ENCODE measurements at places on chromosomes 12 and 14.

DNA sequence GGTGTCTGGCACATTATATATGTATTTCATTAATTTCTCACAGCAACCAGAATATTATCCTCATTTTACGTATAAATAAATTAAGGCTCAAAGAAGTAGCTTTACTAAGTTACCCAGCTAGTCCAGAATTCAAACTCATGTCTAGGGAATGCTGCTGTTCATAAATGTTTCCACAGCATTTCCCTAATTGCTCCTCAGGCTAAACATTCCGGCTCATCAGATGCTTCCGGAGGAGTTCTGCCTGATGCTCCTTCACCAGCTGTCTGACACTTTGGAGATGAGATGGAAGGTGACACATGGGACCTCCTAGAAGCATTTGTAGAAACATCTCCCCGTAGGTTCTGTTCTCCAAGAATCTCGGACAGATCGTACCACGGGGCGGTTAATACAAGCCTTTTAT, 12.1 kb downstream of the KRT85 start:
- no peak for DNase-seq

DNA sequence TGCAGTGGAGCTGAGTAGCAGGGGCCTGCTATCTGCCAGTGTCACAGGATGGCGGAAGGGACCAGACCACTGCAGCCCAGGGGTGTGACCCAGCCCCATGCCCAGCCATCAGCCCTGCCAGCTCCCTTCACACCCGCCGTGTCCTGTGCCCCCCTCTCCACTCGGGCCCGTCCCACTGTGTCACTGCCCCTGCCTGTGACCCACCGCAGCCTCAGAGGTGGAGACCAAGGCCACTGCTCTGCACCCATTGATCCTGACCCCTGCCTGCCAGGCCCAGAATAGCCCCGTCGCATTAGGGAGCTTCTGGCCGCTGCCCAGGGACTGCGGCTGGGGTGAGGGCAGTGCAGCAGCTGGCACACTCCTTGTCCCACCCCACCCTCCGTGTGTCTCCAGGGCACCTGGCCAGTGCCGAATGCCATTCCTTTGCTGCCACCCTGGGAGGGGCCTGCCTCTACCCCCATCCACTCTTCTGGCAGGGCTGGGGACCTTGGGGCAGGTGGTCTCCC, 2.1 kb upstream of the CRIP2 start:
- DNase-seq, result no peak

- DNase-seq, result no peak
Measured at GRCh38 chr14:51041883-51042282, 53.0 kb downstream of the TRIM9 start.

DNA sequence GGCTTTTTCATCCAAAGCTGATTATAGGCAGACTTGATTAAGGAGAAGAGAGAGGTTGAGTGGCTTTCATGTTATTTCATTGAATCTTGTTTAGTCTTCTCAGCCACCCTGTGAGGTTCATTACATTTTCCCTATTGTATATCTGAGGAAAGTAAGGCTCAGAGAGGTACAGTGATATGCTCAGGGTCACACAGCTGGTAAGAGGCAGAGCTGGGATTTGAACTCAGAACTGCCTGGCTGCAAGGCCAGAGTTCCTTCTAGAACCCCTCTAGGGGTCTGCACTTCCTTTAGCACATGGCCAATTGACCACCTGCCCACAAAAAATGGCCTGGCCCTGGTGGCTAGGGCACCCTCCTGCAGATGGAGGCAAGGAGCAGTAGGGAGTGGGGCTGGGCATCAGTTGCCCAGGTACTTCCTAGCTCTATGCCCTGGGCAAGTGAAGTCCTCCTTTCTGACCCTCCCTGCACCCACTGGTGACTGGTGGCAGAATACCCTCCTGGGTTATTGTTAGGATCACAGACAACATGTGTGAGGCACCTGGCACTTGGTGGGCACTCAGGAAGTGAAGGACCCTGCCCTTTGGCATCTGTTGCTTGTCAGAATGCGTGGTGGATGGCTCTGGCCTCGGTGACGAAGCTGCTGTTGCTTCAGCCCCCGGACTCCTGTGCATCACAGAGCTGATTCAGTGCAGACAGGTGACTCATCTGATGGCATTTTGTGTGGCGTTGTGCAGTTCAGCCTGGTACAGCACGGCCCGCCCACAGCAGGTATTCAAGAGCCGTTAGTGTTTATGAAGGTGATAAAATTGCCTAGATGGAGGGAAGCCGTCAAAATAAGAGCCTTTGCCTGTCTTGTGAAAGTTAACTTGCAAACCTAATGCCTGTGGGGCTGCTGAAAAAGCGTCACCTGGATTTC, 115.8 kb downstream of the SLC25A47 start:
- DNase-seq, result no peak

GRCh38 chr12:67352682-67353081, 83.5 kb downstream of the CAND1 start:
- no peak for DNase-seq

- DNase-seq, result no peak
Measured at GRCh38 chr12:133038118-133038709, 905 bp downstream of the ZNF84 start.

DNA sequence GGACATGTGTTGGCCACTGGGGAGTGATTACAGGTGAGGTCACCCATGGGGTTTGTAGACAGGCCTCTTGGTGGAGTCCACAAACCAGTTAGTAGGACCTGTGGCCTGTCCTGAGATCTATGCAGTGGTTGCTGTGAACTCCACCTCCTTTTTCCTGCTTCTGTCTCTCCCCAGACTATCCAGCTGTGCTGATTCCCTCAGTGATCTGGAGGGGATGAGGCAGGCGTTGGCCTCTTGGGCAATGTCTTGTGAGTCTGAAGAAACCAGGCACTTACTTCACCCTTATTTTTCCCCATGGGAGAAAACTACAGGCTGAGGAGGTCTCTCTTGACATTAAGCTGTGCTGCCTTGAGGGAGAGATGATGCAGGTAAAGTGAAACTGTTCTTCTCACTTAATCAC, 257.2 kb upstream of the PRICKLE1 start:
- no peak for DNase-seq

GRCh38 chr12:89507015-89507824, 17.4 kb downstream of the GALNT4 start:
- peak; percentile 45 for DNase-seq

Measured in NCI-H2081 (cell line).